ENCODE measurements at places on chromosomes 7 and 10. TPM values are rescaled to one million over a fixed set of nuclear protein-coding genes. Genes with fewer than 3 reads are reported as not detected.

DNA sequence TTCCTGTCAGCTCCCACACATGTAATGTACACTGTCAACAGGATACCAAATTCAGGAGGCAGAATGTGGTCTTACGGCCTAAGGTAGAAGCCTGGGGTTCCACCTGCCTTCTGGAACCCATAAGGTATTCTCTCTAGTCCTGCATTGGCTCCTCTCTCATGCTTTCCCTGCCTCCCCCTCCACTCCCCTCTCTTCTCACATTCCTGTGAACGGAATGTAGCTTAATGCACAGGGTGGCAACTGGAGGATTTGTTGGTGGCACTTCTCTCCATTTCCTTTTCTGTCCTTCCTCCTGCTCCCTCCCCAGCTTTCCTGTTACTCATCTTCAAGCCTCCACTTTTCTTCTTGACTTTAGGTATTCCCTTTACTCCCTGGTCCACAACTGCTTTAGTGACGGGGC, 11.5 kb upstream of the FLNC start:
- DNase-seq: no peak

- DNase-seq: no peak
Observed at GRCh38 chr10:131144711-131145375, 166.7 kb downstream of the TCERG1L start.

- DNase-seq: no peak
Observed at GRCh38 chr7:152072421-152072820, 46.9 kb downstream of the GALNT11 start.

GRCh38 chr10:129039406-129040370, 427.4 kb upstream of the MGMT start:
- no peak for DNase-seq

- DNase-seq: no peak
Observed at GRCh38 chr10:108905171-108905570, 1018.1 kb downstream of the XPNPEP1 start.

DNA sequence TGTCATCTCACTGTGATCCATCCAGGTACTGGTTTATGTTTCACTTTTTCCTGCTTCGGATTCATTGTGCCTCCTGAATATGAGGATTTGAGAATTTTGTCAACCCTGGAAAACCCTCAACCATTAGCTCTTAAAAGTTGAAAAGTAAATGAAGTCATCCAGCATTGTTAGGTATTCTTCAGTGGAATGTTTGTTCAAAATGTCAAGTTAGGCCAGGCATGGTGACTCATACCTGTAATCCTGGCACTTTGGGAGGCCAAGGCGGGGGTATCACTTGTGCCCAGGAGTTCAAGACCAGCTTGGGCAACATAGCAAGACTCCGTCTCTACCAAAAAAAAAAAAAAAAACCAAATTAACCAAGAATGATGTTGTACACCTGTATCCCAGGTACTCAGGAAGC, 222.1 kb downstream of the NSUN6 start:
- no peak for DNase-seq

DNA sequence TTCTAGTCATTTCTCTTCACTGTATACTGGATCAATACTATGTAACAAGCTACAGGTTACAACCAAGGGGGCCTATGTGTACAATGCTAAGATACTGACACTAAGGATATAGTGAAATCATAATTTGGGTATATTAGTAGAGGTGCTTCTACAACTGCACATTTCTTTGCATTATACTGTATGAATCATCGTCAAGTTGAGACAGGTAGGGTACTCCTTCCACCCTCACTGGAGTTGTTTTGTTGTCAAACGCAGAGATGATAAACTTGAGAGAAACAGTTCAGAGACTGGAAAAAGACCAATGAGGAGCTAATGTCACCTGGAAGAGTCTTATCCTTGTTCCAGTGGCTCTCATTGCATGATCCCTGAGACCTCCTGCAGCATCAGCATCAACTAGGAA, 208.2 kb upstream of the PRPS1L1 start:
- no peak for DNase-seq

GRCh38 chr10:42984035-42984610, 92.7 kb upstream of the RET start:
- no peak for DNase-seq

GRCh38 chr7:81079746-81080145, 160.9 kb upstream of the SEMA3C start:
- no peak for DNase-seq

Gene UPK3B
- 0.49 TPM for total RNA-seq

Gene ZCWPW1
- 5.3 TPM for total RNA-seq

Gene WDFY4
- 0.85 TPM for total RNA-seq

Gene PCGF5
- total RNA-seq: 74.8 TPM
